Heart left ventricle (tissue), 16 donors: ENCODE measurements at places on chromosomes 1 and 21. TPM values are rescaled to one million over a fixed set of nuclear protein-coding genes. Genes with fewer than 3 reads are reported as not detected.

DNA sequence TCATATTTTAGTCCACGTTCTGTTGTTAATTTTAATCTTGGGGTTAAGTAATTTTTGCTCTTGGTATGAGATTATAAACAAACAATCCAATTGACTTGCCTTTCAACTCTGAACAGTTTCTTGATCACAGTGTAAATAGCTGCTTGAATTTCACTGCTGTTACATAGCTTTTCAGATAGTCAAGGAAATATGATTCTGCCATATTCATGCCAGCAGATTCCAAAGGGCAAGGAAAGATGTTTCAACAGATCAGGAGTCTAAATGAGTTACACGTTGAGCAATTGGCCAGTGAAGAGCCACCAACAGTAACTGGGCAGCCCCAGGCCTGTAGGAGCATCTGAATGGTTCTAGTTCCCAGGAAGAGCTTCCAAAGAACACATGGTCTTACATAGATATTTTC lies 93.6 kb downstream of the LEPR start:
- no peak overlapping the region for H3K27ac ChIP-seq
- DNase-seq = no peak
- no peaks in the 10 kb centered on the region for H3K27me3 ChIP-seq
- peaks cover 8% of the 10 kb centered on the region for H3K4me1 ChIP-seq

DNA sequence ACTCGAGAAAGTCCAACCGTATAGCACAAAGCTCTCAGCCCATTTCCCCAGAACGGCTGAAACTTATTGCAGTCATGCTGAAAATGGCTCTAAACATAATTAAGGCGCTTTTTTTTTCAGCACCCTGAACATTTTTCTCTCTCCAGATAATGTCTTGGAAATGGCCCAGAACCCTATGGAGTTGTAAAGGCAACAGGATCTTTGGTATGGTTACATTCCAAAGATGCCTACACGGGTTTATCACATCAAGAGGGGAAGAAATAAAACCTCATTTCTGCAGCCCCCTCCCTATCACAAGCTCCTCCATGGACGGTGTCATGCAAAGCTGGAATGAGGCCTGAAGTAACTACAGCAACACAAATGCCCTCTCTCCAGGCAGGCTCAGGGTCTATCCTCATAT lies 126.4 kb upstream of the GALNT2 start:
- no peaks in the 10 kb centered on the region for H3K27me3 ChIP-seq
- no peak overlapping the region for H3K27ac ChIP-seq
- H3K4me1 ChIP-seq = no peaks in the 10 kb centered on the region
- H3K4me3 ChIP-seq = no peak overlapping the region

DNA sequence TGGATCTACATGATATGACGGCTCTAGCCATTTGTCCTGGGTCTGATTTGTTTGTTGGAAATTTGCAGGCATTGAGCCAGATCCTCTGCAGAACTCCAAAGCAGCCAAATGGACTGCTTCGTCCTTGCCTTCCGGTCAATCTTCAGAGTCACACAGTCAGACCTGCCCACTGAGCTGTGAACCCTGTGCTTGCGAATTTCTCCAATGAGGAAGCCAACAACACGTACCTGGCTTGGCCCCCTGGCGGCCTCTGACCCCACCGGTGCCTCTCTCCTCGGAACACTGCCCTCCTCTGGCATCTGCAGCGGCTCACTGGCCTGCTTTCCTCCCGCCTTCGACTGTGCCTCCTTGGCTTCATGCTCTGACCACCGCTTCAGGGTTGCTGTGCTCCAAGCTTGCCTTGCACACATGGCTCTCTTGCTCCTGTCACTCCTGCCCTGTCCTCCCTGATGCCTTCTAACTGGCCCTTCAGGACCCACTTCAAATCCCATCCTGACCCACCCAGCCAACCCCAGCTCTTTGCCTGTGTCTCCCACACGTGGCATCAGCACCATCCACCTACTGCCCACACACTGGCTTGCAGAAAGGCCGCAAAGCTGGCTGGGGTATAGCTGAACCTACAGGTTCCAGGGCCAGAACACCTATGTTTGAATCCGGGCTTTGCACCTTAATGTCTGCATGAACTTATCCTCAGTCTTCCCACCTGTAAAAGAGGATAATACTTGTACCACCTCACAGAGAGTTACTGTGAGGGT lies 128.2 kb downstream of the KCNN3 start:
- H3K27me3 ChIP-seq = no peaks in the 10 kb centered on the region
- no peak overlapping the region for H3K27ac ChIP-seq

GRCh38 chr1:60091195-60091715 lies 17.7 kb upstream of the C1orf87 start:
- no peaks in the 10 kb centered on the region for H3K27me3 ChIP-seq
- H3K4me3 ChIP-seq = no peak overlapping the region
- DNase-seq = no peak
- H3K36me3 ChIP-seq = no peaks in the 10 kb centered on the region
- H3K27ac ChIP-seq = no peak overlapping the region

GRCh38 chr1:23200883-23201282 lies 16.4 kb downstream of the HTR1D start:
- no peaks in the 10 kb centered on the region for H3K4me1 ChIP-seq
- no peak for DNase-seq
- no peak overlapping the region for H3K4me3 ChIP-seq
- no peaks in the 10 kb centered on the region for H3K27me3 ChIP-seq
- no peaks in the 10 kb centered on the region for H3K36me3 ChIP-seq

GRCh38 chr1:29406814-29407213 lies 170.5 kb downstream of the PTPRU start:
- H3K27ac ChIP-seq = no peak overlapping the region
- no peaks in the 10 kb centered on the region for H3K4me1 ChIP-seq
- DNase-seq = no peak
- H3K4me3 ChIP-seq = no peak overlapping the region
- H3K36me3 ChIP-seq = no peaks in the 10 kb centered on the region
- no peaks in the 10 kb centered on the region for H3K27me3 ChIP-seq

DNA sequence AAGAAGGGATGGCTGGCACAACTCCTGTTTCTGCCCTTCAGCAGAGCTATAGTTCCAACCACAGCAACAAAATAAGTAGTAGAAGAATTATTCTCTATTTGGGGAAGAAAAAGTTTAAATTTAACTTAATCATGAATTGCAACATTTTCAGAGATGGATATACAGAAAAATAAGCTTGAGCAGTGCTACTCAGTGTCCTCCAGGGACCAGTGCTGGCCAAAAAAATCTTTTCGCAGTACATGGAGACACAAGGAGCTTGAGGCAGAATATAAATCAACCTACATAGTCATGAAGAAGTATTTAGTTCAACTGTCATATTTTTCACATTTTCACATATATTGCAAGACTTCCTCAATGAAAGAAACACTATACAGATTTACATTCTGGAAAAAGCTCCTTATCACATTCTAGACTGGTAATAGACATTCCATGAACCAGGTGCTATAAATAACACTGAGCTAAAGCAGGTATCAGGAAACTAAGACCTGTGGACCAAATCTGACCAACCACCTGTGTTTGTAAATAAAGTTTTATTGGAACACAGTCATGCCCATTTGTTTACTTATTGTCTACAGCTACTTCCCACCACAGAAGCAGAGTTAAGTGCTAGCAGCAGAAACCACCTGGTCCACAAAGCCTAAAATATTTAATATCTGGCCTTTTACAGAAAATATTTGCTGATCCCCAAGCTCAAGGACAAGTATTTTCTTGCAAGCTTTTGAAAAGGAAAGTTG lies 101.9 kb downstream of the RGS21 start:
- no peak overlapping the region for H3K4me3 ChIP-seq
- no peak for DNase-seq
- H3K27me3 ChIP-seq = no peaks in the 10 kb centered on the region
- H3K27ac ChIP-seq = no peak overlapping the region
- H3K4me1 ChIP-seq = no peaks in the 10 kb centered on the region

DNA sequence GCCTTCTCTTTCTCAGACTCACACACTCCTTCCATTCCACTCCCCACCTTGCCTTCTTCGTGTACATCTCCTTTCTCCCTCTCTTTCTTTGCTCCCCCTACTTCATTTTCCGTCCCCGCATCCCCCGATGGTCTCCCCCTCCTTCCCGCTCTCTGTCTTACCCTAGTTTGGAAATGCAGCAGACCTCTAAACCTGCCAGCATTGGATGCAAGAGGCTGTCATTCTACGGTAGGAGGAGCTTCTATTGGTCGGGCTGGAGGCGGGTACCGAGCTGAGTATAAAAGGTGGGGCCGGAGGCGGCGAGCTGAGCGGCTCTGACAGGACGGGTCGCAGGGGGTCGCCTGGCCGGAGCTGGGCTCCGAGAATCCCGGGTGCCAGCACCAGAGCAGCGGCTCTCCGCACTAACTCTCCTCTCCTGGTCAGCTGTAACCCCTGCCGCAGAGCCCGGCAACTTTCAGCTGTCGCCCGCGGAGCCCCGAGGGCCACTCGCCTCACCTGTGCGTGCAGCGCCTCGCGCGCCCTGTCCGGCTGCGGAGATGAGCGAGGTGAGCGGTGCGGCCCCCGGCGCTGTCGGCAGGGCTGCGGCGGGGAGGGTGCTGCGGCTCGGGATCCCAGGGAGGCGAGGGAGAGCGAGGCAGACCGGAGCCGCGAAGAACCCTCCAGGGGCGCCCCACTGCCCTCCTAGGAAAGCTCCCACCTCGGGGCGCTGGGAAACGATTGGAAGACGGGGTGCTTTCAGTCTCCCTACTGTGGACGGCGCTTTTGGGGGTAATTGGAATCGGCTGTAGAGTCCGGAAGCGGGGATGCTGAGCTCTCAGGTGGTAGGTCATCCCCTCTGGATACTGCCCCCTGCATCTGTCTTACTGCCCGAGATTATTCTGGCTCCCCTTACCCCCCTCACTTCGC lies at the start of gene PCP4L1:
Gene PCP4L1 (plus strand): TSS at position 307 of the 906 bp plus-strand sequence. CDS start 230 bp downstream, at position 537.
- DNase-seq = peak; percentile 35
- peaks cover 4% of the 10 kb centered on the region for H3K4me1 ChIP-seq
- peaks cover 34% of the 10 kb centered on the region for H3K27me3 ChIP-seq
- no peaks in the 10 kb centered on the region for H3K36me3 ChIP-seq

DNA sequence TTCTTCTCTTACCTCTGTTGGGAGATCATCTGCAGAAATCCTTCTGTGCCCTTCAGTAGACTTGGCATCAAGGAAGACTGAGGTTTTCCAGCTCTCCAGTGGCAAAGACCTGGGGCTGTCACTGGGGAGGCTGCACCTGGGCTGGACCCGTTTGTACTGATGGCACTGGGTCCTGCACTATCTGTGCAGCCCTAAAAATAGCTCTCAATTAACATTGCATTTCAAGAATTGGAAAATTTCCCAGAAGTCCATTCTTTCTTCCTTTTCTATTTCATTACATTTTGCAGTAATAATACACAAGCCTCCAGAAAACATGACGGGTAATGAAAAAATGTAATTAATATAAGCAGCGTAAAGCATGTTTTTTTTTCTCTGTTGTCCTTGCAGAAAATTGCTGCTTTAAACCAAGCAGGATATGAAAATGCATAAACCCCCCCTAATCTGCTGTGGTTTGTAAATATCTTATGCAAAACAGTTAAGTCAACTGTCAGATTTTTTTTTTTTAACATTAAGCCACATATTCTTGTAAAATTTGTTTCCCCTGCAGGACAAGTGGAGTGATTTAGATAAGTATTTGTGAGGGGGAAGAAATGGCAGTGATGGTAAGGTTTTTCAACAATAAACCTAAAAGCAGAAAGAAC lies 64.9 kb downstream of the LMO4 start:
- no peaks in the 10 kb centered on the region for H3K27me3 ChIP-seq
- no peak overlapping the region for H3K4me3 ChIP-seq
- H3K4me1 ChIP-seq = peaks cover 6% of the 10 kb centered on the region
- no peak for DNase-seq
- no peak overlapping the region for H3K27ac ChIP-seq

GRCh38 chr1:228043281-228043848 lies 36.6 kb downstream of the WNT3A start:
- H3K27ac ChIP-seq = no peak overlapping the region
- DNase-seq = no peak
- peaks cover 21% of the 10 kb centered on the region for H3K27me3 ChIP-seq
- H3K4me1 ChIP-seq = no peaks in the 10 kb centered on the region
- H3K4me3 ChIP-seq = no peak overlapping the region

DNA sequence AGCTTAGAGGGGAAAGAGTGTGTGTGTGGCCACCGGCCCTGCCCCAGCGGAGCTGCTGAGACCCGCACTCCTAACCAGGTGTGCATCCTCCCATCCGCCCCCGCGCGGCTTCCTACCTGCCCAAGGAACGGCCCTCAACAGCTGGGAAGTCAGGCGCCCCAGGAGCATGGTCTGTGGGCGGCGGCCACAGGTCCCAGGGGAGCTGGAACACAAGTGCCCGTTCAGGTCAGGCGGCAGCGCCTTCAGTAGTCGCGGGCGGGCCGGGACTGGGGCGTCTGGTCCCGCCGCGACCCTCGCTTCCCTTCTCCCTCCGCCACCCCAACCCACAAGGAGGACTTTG lies 448 bp downstream of the AURKAIP1 start:
- peak overlapping the region; percentile 94 for H3K4me3 ChIP-seq
- peaks cover 5% of the 10 kb centered on the region for H3K36me3 ChIP-seq
- H3K27ac ChIP-seq = peak overlapping the region; percentile 99
- no peaks in the 10 kb centered on the region for H3K27me3 ChIP-seq
- DNase-seq = no peak

DNA sequence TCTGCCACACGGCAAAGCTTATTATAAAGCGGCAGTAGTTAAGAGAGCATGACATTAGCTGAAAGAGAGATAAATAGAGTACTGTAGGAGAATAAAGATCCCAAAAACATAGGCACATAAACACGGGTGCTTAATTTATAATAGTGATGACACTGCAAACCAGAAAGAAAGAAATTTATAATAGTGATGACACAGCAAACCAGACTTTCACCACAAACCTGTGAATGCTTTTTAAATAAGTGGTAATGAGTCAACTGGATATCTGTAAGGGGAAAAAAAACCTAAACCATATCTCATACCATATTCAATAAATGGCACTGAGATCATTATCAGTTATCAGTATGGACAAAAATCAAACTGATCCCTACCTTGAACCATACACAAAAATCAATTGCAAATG lies 25.5 kb downstream of the USP1 start:
- H3K27ac ChIP-seq = no peak overlapping the region
- DNase-seq = no peak
- no peaks in the 10 kb centered on the region for H3K36me3 ChIP-seq
- no peaks in the 10 kb centered on the region for H3K4me1 ChIP-seq
- no peaks in the 10 kb centered on the region for H3K27me3 ChIP-seq
- H3K4me3 ChIP-seq = no peak overlapping the region

GRCh38 chr1:20463502-20463901 lies 22.5 kb downstream of the CAMK2N1 start:
- no peak overlapping the region for H3K27ac ChIP-seq
- H3K36me3 ChIP-seq = no peaks in the 10 kb centered on the region
- no peak for DNase-seq
- H3K4me3 ChIP-seq = no peak overlapping the region
- peaks cover 6% of the 10 kb centered on the region for H3K27me3 ChIP-seq

DNA sequence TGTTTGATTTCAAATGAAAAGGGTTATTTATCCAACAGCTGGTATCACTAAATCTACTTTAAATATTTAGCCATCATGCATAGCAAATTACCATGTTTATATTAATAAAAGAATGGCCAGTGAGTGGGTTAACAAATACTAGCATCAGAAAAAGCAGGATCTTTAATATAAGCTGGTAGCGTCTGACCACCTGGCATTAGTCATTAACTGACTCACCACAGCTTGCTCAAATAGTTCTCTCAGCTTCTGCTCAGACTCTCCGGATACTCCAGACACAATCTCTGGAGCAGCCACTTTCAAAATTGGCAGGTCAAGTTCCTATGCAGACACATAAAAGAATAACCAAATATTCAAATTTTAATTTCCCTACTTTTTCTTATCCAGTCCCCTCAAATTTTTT lies 29.6 kb downstream of the NVL start:
- peaks cover 34% of the 10 kb centered on the region for H3K36me3 ChIP-seq
- no peaks in the 10 kb centered on the region for H3K4me1 ChIP-seq
- no peak overlapping the region for H3K4me3 ChIP-seq
- H3K27me3 ChIP-seq = no peaks in the 10 kb centered on the region

PLPPR5 gene
- not detected for polyA plus RNA-seq

LEFTY1 gene
- polyA plus RNA-seq = not detected

LYSMD1 gene
- polyA plus RNA-seq = 14.7 TPM

TMEM200B gene
- polyA plus RNA-seq = 1.5 TPM
